ENCODE measurements at places on chromosomes 6 and 20. TPM values are rescaled to one million over a fixed set of nuclear protein-coding genes. Genes with fewer than 3 reads are reported as not detected.

The PCSK2 gene
- not detected for total RNA-seq

The SLC22A3 gene
- total RNA-seq: not detected

The NEURL2 gene
- 3.0 TPM for total RNA-seq

The EPM2A gene
- 5.7 TPM for total RNA-seq

The VNN1 gene
- not detected for total RNA-seq

The OPN5 gene
- not detected for total RNA-seq

The RPP40 gene
- total RNA-seq: 25.9 TPM

The TRPC4AP gene
- total RNA-seq: 48.4 TPM

The MOCS1 gene
- 0.98 TPM for total RNA-seq

The LST1 gene
- not detected for total RNA-seq

The SLC35D3 gene
- not detected for total RNA-seq

The TCF21 gene
- not detected for total RNA-seq

The ERMARD gene
- 38.5 TPM for total RNA-seq

The SLC22A7 gene
- not detected for total RNA-seq

The TMC2 gene
- not detected for total RNA-seq

The MANEA gene
- total RNA-seq: 20.1 TPM

The SLC17A1 gene
- total RNA-seq: not detected

The C6orf163 gene
- total RNA-seq: 1.3 TPM

The RBPJL gene
- 0.18 TPM for total RNA-seq

The WFDC12 gene
- total RNA-seq: not detected

The OR2B6 gene
- total RNA-seq: 0.26 TPM

The CST4 gene
- total RNA-seq: not detected

The TNF gene
- total RNA-seq: 0.64 TPM

The ZNF831 gene
- total RNA-seq: 0.03 TPM

The PRRT1 gene
- total RNA-seq: 1.3 TPM

The RIMS4 gene
- 4.0 TPM for total RNA-seq

The CCN6 gene
- total RNA-seq: 3.0 TPM

The CUL9 gene
- total RNA-seq: 54.3 TPM

The KHDC1L gene
- total RNA-seq: not detected

The PCK1 gene
- 0.21 TPM for total RNA-seq

The RIPPLY2 gene
- 6.5 TPM for total RNA-seq

The TULP1 gene
- total RNA-seq: not detected

The DAAM2 gene
- not detected for total RNA-seq
